ENCODE measurements at places on chromosomes 3 and 15.

DNA sequence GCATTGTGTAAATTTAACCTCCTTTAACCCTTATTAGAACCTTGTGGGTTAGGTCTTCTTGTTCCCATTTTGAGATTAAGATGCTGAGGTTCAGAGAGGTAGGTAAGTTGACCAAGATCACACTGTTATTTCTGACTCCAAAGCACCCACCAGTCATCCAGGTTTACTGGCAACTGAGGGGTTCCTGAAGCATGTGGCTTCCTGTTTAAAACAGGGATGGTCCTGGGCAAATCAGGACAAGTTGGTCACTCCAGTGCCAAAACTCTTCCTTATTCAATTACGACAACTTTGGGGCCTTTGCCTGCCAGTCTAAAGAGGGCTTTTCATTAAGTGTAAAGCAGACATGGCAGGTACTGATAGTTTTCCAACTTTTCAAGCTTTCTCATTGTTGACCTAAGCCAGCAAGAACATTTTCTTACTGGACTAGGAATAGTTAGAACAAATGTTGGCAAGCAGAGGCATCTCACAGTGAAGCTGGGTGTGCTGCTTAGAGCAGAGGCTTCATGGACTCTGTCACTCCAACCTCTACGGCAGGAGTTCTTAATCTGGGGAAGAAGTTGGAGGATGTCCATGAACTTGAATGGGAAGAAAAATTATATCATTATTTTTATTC, 149.4 kb upstream of the ADAMTS9 start:
- no peak for DNase-seq

DNA sequence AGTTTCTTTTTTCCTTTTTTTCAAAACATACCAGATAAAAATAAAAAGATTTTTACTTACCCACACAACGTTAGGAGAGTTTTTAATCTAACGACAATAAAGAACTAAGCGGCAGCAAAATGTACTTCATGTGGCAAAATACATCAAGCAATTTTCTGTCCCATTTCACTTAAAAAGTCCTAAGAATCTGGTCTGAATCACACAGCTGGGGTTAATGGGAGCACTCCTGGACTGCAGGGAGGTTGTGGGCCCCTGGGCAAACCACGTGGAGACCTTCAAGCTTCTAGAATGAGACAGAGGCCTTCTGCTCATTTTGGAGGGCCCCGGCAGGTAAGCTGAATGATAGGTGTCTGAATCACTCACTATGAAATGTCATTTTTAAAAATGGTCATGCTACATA, 193.8 kb downstream of the RORA start:
- no peak for DNase-seq

- no peak for DNase-seq
These were observed 120.8 kb upstream of the CCNL1 start for GRCh38 chr3:157280786-157281185.

DNA sequence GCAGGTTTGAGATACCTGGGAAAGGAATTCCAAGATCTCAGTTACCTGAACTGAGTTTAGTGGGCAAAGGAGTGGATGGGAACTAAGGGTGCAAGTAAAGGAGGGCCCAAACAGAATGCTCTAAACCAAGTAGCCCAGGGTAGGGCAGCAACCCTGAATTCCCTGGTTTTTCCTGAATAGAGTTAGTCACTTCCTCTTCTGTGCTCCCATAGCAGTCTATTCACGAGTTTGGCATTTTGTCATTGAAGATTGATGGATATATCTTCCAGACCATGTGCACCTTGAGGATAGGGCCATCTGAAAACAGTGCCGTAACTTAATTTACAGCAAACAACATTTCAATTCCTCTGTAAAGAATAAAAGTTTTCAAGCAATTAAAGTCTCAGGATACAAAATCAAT, 18.5 kb upstream of the PTX3 start:
- no peak for DNase-seq

- DNase-seq: no peak
These were observed 565 bp downstream of the MANF start for GRCh38 chr3:51385621-51386091.

DNA sequence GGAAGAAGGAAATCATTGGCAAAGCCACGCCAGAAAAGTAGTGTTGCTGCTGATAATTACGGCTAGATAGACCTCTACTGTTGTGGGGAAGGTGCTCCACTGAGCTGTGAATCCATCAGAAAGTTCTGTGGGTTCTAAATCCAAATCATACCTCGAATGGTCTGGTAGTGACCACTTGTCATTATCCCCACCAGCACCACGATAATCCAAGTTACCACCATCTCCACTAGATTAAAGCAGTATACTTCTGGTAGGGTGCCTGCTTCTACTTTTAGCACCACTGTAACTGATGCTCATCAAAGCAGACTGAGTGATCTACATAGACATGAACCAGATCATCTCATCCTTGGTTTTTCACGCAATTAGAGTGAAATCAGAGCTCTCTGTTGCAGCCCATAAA, 185.5 kb downstream of the FMN1 start:
- no peak for DNase-seq

Measured in activated T-helper 9 cell treated with anti-CD3 and anti-CD28 coated beads, Interleukin-2, amount 50 U/mL, for 16 hours (primary cell).